ENCODE measurements at places on chromosomes 5 and 9.

- DNase-seq, result no peak
Observed at GRCh38 chr5:36666274-36666673, 59.9 kb downstream of the SLC1A3 start.

DNA sequence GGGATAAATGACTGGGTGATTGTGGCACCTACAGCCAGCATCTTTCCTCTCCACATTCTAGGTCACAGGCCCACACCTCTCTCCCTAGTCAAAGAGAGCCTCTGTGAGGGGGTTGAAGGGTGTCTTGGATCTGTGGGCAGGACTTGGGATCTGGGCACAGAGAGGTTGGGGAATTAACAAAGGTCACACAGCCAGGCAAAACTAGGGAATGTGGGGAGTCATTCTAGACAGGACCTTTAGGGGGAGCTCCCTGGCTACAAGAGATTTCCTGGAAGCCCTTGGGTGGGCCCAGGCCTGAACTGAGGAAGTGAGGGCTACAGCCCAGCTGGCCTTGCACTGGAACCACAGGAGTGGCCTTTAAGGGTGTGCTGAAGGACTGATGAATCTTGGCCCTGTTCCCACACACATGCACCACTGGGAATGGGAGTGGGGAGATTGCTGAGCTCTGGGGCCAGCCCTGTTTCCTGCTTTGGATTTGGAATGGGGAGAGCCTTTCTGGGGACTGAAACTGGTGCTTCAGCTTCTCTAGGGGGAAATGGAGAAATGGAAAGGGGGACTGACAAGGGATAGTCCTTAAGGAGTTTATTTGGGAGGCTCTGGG lies 12.4 kb upstream of the CXXC5 start:
- DNase-seq, result peak; percentile 44

DNA sequence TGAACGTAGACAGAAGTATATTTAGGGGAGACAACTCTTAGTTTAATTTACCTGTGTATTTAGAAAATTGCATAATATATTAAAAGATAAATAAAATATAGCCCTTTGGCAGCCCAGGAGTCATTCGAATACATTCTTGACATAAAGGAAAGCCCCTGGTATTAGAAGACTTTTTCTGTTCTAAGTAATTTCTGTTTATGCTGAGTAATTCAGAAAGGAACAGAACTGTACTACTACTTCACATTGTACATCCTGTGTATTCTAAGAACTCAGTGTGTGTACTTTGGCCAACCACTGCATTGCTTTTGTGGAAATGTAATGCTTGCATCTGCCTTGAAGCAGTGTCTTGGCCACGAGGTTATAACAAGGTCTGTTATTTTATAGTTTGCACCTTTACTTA lies 136.4 kb downstream of the KDM4C start:
- no peak for DNase-seq

DNA sequence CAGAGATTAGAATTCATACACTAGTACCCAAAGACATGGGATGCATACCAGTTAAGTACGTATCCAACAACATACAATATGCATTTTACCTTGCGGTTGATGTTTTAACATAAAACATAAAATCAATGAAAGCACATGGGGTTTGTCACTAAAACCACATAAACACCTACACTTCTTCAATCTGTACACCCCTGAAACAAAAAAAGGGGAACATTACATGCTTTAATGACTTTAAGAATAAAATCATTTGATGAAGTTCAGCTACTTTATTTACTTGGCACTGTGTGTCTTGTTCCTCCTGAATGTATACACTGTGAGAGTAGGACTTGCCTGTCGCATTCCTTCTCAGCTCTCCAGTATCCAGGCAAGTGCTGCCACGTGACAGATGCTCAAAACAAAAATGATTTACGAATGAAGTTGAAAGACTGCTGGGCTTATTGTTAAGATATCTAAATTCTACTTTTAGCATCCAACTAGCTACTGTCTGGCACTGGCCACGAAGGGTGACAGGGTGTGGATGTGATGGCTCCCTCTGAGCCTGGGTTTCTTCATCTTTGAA lies 21.0 kb downstream of the TNFSF15 start:
- DNase-seq, result no peak

DNA sequence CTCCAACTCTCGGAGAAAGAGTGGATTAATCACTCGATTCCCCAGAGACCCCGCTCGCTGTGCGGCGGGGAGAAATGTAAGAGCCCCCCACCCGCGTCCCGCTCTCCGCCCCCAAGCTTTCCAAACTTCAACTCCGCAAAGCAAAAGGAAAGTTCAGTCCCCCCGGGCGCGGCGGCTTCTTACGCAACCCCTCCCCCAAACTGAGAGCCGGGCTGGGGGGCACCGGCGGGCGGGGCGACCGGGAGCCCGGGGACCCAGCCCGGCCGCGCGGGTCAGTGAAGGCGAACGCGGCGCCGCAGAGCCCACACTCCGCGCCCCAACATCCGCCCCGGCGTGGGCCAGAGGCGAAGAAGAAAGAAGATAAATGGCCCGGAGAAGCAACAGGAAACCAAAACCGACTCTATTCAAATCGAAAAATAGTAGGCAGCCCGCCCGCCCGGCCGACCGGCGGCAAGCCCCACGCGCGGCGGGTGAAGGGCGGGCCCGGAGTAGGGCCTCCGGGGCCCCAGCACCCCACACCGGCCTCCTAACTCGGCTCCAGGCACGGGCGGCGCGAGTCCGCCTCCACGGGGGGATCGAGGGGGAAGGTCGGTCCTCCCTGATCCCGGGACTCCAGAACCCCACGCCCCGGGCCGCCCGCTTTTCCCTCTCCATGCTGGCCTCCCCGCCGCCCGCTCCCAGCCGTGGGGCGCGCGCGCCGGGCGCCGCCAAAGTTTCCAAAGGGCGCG lies 720 bp downstream of the NOTCH1 start:
- DNase-seq, result no peak

- no peak for DNase-seq
Observed at GRCh38 chr5:40374853-40375252, 304.9 kb upstream of the PTGER4 start.

- DNase-seq, result no peak
Observed at GRCh38 chr9:22097707-22098106, 88.6 kb upstream of the CDKN2B start.

GRCh38 chr5:68141494-68141893 lies 74.1 kb upstream of the PIK3R1 start:
- DNase-seq, result no peak

Data from NCI-H510A treated with DMSO at 0.1 percent for 48 hours (cell line).